ENCODE measurements at places on chromosomes 2 and 18.

- no peak for DNase-seq
Measured at GRCh38 chr2:1170241-1170640, 219.6 kb downstream of the SNTG2 start.

DNA sequence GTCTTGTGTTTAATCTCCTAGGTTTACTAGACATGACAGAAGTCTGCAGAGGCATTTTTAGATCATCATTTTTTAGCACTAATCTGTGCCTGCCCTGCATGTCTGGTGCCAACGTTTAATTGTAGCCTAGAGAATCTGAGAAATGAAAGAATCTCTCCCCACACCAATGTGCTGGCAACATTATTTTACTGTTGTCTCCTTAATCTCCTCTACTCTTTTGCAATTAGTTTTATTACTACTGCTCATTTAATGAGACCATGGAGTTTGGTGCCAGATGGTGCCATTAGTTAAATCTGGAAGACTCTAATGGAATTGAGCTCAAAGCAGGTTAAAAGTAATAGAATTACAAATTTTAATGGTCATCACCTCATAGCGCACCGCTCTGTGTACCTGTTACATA is 4.0 kb upstream of the SPP2 start:
- no peak for DNase-seq

GRCh38 chr2:176626796-176627195 is 357.6 kb downstream of the MTX2 start:
- no peak for DNase-seq

- DNase-seq = no peak
Measured at GRCh38 chr2:217065695-217066405, 206.0 kb upstream of the TNP1 start.

GRCh38 chr18:49697757-49698524 is 115.4 kb downstream of the ACAA2 start:
- no peak for DNase-seq

DNA sequence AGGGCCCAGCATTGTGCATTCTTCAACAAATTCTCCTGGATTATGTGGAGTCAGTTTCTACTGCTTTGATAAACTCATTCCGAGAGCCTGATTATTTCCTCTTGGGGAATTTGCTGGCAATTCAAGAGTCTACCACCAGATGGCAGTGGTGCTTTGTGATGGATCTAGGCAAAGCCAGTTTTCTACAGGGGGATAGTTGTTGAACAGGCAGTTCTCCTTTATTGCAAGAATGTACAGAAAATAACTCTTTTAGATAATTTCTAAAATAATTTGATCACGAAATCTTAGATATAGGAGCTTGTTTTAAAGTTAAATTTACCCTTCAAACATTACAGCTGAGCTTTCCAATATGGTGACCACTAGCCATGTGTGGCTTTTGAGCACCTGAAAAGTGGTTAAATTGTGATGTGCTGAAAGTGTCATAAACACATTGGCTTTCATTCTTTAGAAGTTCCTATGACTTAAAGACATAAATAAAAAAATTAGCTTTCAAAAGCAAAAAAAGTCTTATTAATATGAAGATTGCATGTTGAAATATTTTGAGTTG is 66.7 kb upstream of the HAAO start:
- DNase-seq = no peak

DNA sequence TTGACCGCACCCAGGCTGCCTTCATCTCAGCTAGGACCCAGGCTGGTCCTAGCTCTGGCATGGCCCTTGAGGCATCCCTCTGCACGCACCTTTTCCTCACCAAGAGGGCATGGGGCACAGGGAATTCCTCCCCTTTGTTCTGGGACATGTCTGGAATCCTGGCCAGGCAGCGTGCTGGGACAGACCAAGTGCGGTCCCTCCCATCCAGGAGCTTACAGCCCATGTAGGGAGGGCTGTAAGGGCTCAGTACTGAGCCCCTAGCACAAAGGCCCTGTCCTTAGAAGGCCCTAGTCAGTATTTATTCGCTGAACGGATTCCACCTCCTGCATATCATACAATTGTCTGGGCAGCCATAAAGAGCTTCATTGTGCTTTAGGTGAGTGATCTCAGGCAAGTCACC is 3.0 kb downstream of the TMEM37 start:
- DNase-seq = no peak

DNA sequence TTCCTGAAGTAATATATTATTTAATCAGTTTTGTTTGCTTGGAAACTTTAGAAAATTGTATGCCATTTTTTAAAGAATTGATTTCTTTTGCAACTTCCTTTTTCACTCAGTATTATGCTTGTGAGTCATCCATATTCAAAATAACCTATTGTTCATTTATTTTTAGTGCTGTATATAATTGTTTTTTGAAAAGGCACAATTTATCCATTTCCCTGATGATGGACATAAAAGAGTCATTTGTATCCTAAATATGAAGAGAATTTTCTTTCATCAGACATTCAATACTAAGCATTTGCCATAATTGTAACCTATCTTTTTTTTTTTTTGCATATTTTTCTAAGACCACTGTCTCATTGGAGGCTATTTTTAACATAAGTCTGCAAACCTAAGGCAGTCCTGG is 134.1 kb upstream of the SERPINE2 start:
- no peak for DNase-seq

GRCh38 chr2:112159454-112159921 is 21.3 kb downstream of the FBLN7 start:
- DNase-seq = no peak

All from activated naive CD4-positive, alpha-beta T cell treated with anti-CD3 and anti-CD28 coated beads, Interleukin-2, amount 50 U/mL, for 72 hours (primary cell).